ENCODE measurements at places on chromosomes 3 and 15.
A peak's percentile ranks its signal among the peaks of the same experiment; 100 is the strongest.

DNA sequence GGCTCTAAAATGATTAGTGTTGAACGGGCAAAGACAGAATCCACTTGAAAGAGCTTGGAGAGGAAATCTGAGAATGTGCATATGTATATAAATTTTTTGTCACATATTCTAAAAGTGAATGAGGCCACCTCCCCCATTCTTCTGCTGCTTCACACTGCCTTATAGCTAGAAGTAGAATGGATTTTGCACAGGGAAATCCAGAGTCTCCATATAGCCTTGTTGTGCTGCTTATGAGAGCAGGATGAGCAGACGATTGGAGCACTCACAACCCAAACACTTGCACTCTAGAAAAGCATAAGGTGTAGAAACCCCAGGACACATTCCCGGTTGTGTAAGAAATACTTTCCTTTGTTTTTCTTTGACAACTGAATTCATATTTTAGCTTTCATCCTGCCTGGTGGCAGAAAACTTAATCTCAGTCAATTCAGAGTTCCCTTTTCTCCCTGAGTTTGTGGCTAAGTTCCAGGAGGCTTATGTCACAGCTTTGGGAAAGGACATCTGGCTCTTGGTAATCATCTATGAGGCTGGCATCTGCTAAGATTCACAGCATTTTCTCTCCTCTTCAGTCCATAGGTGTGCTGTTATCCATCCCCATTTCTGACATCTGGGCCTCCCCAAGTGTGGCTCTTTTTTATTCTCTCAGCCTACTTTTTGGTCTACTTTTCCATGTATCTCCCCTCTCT is 188.4 kb upstream of the PFN2 start:
- no peak for DNase-seq

- no peak for DNase-seq
Measured at GRCh38 chr3:126319701-126320295, 37.4 kb downstream of the KLF15 start.

DNA sequence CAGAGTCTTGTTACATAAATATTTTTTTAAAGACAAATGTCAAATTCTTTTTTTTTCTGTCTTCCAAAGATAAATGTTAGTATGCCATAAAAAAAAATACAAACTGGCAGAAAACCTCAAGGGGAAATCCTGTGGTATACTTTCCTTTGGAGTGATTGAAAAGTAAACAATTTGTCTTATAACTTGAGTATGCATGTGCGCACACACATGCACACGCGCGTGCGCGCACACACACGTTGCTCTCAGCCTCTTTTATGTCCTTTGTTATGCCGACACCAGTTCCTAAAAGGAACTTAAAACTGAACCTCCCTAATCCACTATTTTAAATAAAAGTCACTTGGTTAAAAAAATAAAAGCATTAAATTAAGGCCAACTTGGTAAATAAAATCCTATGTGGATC is 58.1 kb downstream of the TGFBR2 start:
- no peak for DNase-seq

DNA sequence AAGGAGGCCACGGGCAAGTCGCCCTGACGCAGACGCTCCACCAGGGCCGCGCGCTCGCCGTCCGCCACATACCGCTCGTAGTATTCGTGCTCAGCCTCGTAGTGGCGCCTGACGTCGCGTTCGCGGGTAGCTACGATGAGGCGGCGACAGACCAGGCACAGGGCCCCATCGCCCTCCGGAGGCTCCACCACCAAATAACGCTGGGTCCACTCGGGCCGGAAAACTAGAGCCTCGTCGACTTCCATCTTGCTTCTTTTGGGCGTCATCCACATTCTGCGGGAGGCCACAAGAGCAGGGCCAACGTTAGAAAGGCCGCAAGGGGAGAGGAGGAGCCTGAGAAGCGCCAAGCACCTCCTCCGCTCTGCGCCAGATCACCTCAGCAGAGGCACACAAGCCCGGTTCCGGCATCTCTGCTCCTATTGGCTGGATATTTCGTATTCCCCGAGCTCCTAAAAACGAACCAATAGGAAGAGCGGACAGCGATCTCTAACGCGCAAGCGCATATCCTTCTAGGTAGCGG is at the start of gene EPM2AIP1:
Gene EPM2AIP1, minus strand, starts transcription at position 326 of the 520 bp plus-strand sequence. Its CDS starts 54 bp downstream, at position 272.
- DNase-seq, result no peak

DNA sequence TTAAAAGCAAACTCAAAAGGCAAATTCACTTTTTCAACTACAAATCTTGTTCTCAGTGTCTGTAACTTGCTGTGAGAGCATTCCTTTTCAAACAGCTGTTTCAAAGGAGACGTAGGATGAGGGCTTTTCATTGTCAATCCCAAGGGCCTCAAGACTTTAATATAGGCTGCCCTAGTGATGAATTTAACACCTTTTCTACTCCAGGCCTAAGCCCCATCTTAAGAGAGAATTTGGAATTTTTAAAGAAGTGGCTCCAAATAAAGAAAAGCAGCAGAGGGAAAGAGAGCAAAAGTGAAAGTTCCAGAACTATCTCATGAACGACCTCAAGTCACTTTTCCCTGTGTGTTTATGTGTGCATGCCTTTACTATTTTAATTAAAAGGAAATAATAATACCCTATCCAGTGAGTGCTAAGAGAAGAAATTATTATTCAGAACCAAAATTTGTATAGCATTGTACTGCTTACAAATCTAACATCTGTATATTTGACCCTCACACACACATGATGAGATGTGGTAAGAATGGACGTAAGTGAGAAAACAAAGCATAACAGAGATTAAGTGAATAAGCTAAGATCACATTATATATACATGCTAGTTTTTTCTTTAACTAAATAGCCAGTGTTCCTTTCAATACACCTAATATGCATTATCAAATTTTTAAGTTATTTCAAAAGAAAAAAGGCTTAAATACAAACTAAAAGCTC is 196.4 kb downstream of the VGLL3 start:
- no peak for DNase-seq

DNA sequence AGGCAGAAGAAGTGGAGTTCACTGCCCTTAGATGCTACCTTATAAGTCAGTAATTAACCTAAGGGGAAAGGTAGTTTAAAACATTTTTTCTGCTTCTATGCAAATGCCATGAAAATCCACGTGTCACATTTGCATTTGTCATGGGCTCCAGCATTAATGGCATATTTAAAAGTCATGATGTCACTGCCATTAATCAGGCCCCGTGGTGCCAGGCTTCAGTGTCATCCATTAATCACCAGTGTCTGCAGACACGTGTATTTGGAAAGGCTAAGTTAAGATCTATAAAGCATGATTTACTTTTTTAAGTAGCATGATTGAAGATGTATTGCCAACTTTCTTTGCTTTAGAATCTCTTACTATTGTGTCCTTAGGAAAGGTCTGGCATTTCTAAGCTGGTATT is 857.8 kb downstream of the TUSC7 start:
- no peak for DNase-seq

DNA sequence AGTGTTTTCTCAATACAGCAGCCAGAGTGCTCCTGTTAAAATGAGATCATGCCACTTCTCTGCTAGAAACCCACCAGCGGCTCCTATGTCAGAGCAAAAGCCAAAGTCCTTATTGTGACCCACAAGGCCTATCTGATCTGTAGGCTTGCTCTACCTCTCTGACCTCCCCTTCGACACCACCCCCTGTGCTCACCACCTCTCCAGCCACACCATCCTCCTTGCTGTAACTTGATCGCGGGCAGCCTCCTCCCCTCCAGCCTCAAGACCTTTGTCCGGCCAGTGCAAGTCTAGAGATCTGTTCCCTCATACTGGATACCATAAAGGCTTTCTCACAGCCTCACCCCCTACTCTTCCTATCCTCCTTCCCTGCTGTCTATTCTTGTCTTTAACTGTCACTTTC is 1.9 kb upstream of the IGDCC4 start:
- DNase-seq, result peak; percentile 41

DNA sequence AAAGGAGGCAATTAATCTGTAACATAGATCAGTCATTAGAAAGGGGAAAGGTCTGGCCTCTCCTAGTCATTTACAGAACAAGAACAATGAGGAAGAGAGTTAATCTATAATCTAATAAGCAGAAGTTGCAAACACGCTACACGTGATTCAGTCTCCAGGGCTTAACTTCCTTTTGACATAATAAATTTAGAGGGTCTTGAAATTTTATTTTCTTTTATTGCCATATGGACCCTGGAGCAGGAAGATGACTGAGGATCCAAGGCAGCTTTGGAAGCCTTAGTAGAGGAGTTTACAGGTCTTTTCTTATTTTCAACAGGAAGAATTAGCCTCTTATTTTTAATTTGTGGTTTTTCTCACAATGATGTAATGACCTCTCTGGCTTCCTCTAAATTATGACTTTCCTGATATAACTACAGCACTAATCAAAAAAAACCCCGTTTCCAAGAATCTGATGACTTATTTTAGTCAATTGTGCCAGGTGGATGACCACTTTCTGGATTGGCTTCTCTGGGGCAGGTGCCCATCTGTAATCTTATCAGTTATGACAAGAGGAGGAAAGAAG is 32.2 kb downstream of the ADGRG7 start:
- no peak for DNase-seq

- DNase-seq, result peak; percentile 74
Measured at GRCh38 chr15:77851691-77852090, 219.0 kb upstream of the LINGO1 start.

- no peak for DNase-seq
Measured at GRCh38 chr15:75723171-75723846, 10.7 kb upstream of the CSPG4 start.

- no peak for DNase-seq
Measured at GRCh38 chr3:26353097-26353496, 269.5 kb upstream of the LRRC3B start.

GRCh38 chr3:46716461-46717441 is 918 bp downstream of the PRSS50 start:
- peak; percentile 38 for DNase-seq

- DNase-seq, result no peak
Measured at GRCh38 chr3:141280690-141281089, 49.1 kb downstream of the PXYLP1 start.

- no peak for DNase-seq
Measured at GRCh38 chr3:71083726-71084131, 499.8 kb downstream of the FOXP1 start.

DNA sequence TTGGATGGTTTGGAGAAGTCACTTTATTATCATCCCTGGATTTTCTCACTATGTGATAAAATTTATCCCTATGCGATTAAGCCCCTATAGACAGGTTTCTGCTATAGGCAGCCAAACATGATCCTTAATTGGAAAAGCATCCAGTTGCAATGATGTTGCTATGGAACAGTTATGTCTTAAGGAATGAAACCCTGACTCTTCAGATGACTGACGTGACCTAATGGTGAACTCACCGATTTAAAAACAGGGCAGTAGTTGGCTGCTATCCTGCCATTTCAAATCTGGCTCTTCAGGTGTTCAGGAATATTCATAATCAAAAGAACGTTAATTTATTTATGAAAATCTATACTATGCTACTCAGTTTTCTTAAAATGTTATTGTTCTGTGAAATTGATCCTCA is 106.8 kb upstream of the ROBO1 start:
- DNase-seq, result no peak

DNA sequence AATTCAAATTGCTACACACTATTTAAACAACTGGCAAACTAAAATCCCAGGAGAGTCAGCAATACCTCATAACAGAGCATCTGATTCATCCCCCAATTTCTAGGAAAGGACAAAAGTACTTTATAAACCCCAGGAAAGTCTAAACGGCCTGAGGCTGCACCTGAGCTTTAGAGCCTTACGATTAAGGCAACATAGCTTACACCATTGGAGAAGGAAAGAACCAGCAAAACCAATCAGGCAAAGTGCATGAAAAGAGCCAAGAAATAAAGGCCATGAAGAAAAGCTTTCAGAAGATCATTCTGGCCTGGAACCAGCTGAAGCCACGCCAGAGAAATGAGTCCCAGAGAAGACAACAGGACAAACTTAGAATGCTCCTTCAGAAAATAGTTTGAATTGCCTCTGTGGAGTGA is 48.1 kb downstream of the PTPN9 start:
- DNase-seq, result no peak

- no peak for DNase-seq
Measured at GRCh38 chr15:77163781-77164384, 93.0 kb upstream of the TSPAN3 start.

- DNase-seq, result peak; percentile 70
Measured at GRCh38 chr15:77528290-77528967, 104.3 kb downstream of the LINGO1 start.

Data from cardiac septum (tissue), 1 donor.